Activated T-cell treated with anti-CD3 and anti-CD28 coated beads, Interleukin-2, amount 50 U/mL, for 72 hours (primary cell): ENCODE measurements at places on chromosomes 13 and 19. TPM values are rescaled to one million over a fixed set of nuclear protein-coding genes. Genes with fewer than 3 reads are reported as not detected.

Gene LILRB1
- 0.38 TPM for total RNA-seq

DNA sequence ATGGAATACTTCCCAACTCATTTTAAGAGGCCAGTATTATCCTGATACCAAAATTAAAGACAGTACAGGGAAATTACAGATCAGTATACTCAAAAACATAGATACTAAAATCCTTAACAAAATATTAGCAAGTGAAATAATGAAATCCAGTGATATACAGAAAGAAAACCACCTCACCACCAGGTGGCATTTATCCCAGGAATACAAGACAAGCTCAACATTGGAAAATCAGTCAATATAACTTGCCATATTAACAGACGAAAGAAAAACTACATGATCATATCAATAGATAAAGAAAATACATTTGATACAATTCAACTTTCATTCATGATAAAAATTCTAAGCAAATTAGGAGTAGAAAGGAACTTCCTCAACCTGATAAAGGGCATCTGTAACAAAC, 6.7 kb upstream of the GNA15 start:
- H3K36me3 ChIP-seq: no peaks in the 10 kb centered on the region
- DNase-seq: no peak
- H3K4me1 ChIP-seq: peaks cover 24% of the 10 kb centered on the region
- no peak overlapping the region for H3K27ac ChIP-seq
- H3K4me3 ChIP-seq: no peak overlapping the region

Gene ZNF442
- 2.0 TPM for total RNA-seq

DNA sequence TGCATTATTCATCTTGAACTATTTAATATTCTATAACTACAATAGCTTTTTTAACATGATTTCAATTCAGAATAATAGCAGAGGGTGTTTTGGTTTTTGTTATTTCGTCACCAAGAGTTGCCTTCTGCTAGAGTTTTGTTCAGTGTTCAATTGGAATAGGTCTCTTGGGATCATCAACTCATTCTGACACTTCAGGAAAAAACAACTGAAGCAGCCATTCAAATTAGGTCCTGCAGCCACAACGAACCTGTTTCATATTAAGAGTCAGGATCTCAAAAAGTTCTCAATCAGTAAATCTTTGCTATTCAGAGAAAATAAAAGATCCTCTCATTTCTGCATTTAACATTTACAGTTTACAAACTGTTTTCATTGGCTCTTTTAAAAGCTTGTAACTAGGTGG, 2.4 kb upstream of the CHAMP1 start:
- no peaks in the 10 kb centered on the region for H3K27me3 ChIP-seq
- H3K27ac ChIP-seq: no peak overlapping the region
- H3K4me3 ChIP-seq: no peak overlapping the region
- H3K4me1 ChIP-seq: peaks cover 41% of the 10 kb centered on the region
- peaks cover 6% of the 10 kb centered on the region for H3K36me3 ChIP-seq

GRCh38 chr19:49328741-49329140, 3.8 kb upstream of the SLC6A16 start:
- no peak overlapping the region for H3K4me3 ChIP-seq
- peaks cover 9% of the 10 kb centered on the region for H3K36me3 ChIP-seq
- no peak overlapping the region for H3K27ac ChIP-seq
- DNase-seq: no peak
- no peaks in the 10 kb centered on the region for H3K27me3 ChIP-seq

DNA sequence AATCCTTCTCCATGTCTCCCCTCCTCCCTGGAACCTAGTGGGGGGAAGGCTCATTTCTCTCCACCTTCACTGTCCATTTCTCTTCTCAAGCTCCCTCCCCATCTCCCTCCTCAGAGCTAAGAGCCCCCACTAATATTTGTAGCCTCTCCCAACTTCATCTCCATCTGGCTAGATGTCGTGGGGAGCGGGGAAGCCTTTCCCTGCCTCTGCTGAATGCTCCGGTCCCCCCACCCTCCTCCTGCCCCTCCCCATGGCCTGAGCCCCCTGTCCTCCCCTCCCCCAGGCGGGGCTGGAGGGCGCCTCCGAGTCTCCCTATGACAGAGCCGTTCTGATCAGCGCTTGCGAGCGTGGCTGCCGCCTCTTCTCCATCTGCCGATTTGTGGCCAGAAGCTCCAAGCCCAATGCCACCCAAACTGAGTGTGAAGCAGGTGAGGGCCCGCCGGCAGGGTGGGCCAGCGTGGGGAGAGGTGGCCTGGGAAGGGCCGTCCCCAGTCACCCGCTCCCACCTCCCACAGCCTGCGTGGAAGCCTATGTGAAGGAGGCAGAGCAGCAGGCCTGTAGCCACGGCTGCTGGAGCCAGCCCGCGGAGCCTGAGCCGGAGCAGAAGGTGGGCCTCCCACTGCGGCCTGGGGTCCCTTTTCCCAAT, 1.0 kb downstream of the TMEM59L start:
- H3K27me3 ChIP-seq: peaks cover 70% of the 10 kb centered on the region
- peak overlapping the region; percentile 68 for H3K4me3 ChIP-seq
- peaks cover 22% of the 10 kb centered on the region for H3K4me1 ChIP-seq
- no peak for DNase-seq
- no peak overlapping the region for H3K27ac ChIP-seq

DNA sequence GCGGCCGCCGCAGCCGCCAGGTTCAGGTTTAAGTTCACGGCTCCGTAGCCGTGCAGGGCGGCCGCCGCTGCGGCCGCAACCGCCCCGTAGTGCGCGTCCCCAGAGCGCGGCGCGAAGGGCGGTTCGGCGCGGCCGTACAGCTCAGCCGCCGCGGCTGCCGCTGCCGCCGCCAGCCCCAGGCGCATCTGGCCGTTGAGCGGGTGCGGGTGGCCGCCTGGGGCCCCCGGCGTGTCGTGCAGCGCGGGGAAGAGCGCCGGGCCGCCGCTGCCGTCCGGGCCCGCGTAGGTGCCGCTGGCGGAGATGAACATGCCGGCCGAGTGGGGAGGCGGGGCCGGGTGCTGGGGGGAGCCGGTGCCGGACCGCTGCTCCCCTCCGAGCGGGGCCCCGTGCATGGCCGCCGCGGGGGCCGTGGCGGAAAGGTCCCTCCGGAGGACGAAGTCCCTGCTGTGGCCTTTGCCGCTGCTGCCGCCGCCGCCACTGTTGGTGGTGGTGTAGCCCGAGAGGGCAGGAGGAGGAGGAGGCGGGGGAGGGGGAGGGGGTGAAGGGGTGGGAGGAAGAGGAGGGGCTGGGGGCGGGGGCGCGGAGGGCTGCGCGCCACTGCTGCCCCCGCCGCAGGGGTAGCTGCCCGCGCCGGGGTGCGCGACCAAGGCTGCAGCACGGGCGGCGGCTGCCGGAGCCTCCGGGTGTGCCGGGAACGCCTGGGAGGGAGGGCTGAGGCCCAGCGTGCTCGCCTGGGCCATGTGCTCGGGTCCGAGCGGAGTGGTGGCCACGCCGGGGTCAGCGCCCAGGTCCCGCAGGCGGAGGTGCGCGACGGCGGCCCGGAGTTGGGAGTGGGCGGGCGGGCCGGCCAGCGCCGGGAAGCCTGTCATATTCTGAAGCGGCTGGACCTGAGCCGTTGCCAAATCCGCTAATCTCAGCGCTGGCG, 654 bp downstream of the ZIC5 start:
- peaks cover 29% of the 10 kb centered on the region for H3K4me1 ChIP-seq
- H3K27me3 ChIP-seq: peaks cover 81% of the 10 kb centered on the region
- DNase-seq: no peak
- peak overlapping the region; percentile 25 for H3K4me3 ChIP-seq

Gene PSENEN
- total RNA-seq: 53.7 TPM

Gene METTL21C
- total RNA-seq: not detected

GRCh38 chr13:27822873-27823311, 30.6 kb downstream of the GSX1 start:
- peaks cover 71% of the 10 kb centered on the region for H3K27me3 ChIP-seq
- no peak overlapping the region for H3K27ac ChIP-seq
- H3K36me3 ChIP-seq: no peaks in the 10 kb centered on the region
- H3K4me3 ChIP-seq: no peak overlapping the region
- peaks cover 6% of the 10 kb centered on the region for H3K4me1 ChIP-seq

- peaks cover 24% of the 10 kb centered on the region for H3K4me1 ChIP-seq
- no peaks in the 10 kb centered on the region for H3K36me3 ChIP-seq
- H3K4me3 ChIP-seq: peak overlapping the region; percentile 64
- DNase-seq: no peak
Measured at GRCh38 chr13:43057653-43058317, 34.4 kb downstream of the DNAJC15 start.

DNA sequence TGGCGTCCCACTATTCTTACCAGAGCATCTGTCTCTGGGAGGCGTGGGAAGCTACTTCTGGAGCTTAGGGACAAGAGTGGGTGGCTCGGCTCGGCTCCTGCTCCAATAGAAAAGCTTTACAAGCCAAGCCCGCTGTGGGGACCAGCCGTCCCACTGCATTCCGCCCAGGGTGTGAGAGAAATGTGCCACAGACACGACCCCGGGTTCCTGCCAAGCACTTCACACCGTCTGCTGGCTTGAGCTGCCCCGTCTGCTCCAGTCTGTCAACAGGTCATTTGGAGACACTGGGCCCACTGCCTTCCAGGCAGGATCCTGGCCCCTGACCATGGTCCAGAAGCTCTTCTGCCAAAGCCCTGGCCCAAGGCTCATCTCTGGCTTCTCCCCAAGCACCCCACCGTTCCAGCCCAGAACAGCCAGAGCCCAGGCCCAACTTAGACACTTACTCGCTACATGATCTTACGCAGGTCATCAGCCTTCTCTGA, 6.5 kb upstream of the FKRP start:
- H3K4me3 ChIP-seq: no peak overlapping the region
- peaks cover 6% of the 10 kb centered on the region for H3K36me3 ChIP-seq
- H3K4me1 ChIP-seq: peaks cover 32% of the 10 kb centered on the region
- no peak overlapping the region for H3K27ac ChIP-seq
- H3K27me3 ChIP-seq: no peaks in the 10 kb centered on the region

DNA sequence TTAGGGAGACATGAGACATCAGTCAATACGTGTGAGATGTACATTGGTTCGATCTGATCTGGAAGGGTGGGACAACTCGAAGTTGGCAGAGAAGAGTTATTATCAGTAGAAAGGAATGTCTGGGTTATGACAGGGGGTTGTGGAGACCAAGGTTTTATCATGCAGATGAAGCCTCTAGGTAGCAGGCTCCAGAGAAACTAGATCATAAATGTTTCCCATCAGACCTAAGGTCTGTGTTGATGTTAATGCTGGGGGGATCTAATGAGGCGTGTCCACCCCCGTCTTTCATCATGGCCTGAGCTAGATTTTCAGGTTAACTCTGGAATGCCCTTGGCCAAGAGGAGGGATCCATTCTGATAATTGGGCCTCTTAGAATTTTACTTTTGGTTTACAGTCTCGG, 187.0 kb upstream of the KL start:
- peak overlapping the region; percentile 8 for H3K27ac ChIP-seq
- no peak for DNase-seq
- no peak overlapping the region for H3K4me3 ChIP-seq
- H3K4me1 ChIP-seq: peaks cover 6% of the 10 kb centered on the region

Gene ZNF14
- total RNA-seq: 9.1 TPM

GRCh38 chr19:52343548-52343947, 7.5 kb downstream of the ZNF610 start:
- H3K4me1 ChIP-seq: no peaks in the 10 kb centered on the region
- DNase-seq: peak; percentile 65
- no peak overlapping the region for H3K27ac ChIP-seq
- H3K4me3 ChIP-seq: no peak overlapping the region
- peaks cover 6% of the 10 kb centered on the region for H3K36me3 ChIP-seq
- H3K27me3 ChIP-seq: no peaks in the 10 kb centered on the region

GRCh38 chr13:110485604-110486003, 75.9 kb downstream of the RAB20 start:
- no peak overlapping the region for H3K27ac ChIP-seq
- peaks cover 6% of the 10 kb centered on the region for H3K27me3 ChIP-seq
- no peaks in the 10 kb centered on the region for H3K4me1 ChIP-seq
- H3K36me3 ChIP-seq: no peaks in the 10 kb centered on the region
- no peak for DNase-seq

DNA sequence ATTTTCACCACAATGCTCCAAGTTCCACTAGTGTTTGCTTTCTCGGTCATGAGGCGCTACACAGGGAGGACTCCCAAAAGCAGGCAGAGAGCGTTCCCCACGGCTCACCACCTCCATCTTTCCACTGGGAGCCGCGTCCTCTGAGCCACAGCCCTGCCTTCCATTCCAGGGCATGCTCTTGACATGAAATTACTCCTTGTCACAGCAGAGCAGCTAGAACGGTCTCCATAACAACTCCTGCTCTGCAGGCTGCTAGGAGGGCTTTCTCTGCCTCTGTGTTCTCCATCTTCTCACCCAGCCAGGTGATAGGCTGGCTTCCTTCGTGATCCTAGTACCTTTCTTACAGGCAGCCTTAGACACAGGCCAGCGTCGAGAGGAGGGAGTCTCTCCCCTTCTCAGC, 171.8 kb upstream of the UBL3 start:
- no peaks in the 10 kb centered on the region for H3K4me1 ChIP-seq
- H3K36me3 ChIP-seq: no peaks in the 10 kb centered on the region

DNA sequence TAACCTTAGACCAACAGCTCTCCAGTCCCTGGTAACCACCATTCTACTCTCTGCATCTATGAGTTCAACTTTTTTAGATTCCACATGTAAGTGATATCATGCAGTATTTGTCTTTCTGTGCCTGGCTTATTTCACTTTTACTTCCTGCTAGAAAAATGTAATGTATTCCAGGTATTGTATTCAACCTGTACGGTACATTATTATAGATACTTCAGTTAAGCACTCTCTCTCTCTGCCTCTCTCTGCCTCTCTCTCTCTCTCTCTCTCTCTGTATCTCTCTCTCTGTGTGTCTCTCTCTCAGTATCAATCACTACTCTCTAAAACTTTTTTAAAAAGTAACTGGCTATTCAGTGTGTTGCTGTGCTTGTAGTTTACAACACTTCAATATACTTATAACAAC, 8.4 kb downstream of the DACH1 start:
- peaks cover 13% of the 10 kb centered on the region for H3K27me3 ChIP-seq
- H3K27ac ChIP-seq: no peak overlapping the region
- no peak for DNase-seq

DNA sequence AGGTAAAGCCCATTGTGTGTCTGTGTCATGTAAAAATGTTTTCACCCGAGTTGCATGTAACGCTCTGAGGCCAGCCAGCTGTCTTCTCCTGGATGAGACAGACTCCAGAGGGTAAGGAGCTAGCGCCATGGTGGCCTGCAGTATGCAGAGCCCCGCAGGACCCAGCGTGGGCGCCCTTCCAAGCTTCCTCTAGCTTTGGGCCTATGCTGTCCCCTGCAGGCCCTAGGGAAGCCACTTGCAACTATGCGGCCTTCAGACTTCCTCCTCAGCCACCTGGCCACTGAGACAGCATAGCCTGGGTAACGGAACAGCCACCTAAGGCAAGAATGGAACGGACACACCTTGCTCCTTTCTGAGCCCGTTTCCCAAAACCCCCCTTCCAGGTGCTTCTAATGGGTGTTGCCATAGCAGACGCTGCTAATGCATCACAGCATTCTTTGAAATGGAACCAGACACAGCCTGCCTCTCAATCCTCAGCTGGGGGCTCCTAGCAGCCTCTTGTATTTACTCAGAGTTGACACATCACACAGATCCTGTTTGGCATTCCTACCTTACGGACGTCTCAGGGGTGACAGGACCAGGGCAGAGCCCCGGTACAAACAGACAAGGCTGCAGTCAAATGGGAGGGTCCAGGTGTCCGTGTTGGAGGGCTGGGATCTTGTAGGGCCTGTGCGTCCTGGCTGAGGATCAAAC, 6.2 kb downstream of the FAM32A start:
- no peak overlapping the region for H3K4me3 ChIP-seq
- H3K4me1 ChIP-seq: peaks cover 14% of the 10 kb centered on the region
- no peak overlapping the region for H3K27ac ChIP-seq
- no peak for DNase-seq
- no peaks in the 10 kb centered on the region for H3K27me3 ChIP-seq
